ENCODE measurements at places on chromosomes 11 and 22. TPM values are rescaled to one million over a fixed set of nuclear protein-coding genes. Genes with fewer than 3 reads are reported as not detected.

IFTAP gene
- 17.1 TPM for total RNA-seq

PRG2 gene
- not detected for total RNA-seq

OVCH2 gene
- 0.42 TPM for total RNA-seq

FIBIN gene
- total RNA-seq = 0.66 TPM

CALCA gene
- total RNA-seq = 1.9 TPM

TTC36 gene
- 1.0 TPM for total RNA-seq

ZNF280B gene
- total RNA-seq = 5.7 TPM

TIGD3 gene
- 3.0 TPM for total RNA-seq

All from GM23338 (cell line).